ENCODE measurements at places on chromosomes 5 and 9.
A peak's percentile ranks its signal among the peaks of the same experiment; 100 is the strongest.

GRCh38 chr5:157721159-157721558, 10.1 kb upstream of the THG1L start:
- no peak for DNase-seq

- peak; percentile 11 for DNase-seq
Observed at GRCh38 chr9:13445103-13445500, 165.6 kb upstream of the MPDZ start.

DNA sequence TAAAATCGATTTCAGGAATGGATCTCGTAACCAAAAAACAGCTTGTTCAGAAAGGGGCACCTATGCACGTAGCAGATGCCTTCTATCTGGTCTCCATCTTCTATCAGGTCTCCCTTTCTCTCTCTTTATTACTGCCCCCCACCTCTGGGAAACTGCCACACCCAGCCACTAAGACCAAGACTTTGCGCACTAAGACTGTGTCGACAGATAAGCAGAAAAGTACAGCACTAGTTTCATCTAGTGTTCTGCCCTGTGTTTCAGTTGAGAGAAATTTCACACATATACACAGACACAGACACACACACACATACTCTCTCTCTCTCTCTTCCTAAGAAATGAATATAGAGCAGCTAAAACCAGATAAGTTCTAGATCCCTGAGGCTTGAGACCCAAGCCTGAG, 210.1 kb upstream of the MAP3K1 start:
- no peak for DNase-seq

DNA sequence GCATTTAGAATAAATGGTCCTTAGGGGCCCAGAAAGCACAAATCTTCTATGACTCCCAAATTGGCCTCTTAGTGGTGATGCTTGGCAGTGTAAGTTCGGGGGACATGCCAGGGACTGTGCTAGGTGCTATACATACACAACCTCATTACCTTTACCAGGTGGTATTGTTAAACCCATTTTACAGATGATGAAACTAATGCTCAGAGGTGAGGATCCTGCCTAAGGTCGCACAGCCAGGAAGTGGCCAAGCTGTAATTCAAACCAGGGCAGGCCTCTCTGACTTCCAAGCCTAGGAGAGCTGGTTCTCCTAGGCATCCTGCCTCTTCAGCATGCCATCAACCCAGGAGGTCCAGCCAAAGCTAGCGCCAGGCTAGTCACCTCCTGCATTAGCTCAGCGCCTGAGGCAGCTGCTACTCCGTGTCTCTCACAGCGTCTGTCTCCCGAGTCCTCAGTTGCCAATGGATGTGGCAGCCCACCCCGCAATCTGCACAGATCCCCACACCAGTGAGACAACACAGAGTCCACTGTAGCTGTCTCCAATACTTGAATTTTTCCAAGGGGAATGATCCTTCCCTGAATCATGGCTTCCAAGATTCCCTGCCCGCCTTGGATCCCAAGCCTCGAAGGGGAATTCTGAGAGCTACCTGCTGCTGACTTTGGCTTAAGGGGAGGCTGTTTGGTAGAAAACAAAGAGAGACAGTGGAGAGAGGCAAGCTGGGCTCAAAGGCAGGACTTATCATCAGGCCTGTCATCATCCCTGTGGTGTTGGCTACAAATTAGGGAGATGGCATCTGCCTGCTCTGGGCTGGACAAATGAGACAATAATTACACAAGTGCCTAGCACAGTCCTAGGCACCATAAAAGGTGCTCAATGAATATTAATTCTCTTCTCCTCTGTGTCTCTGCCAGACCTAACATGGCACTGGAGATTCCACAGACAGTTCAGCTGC, 52.6 kb downstream of the CRB2 start:
- no peak for DNase-seq

- no peak for DNase-seq
Observed at GRCh38 chr5:1321576-1321975, 23.3 kb downstream of the CLPTM1L start.

GRCh38 chr5:112886975-112887374, 25.9 kb downstream of the SRP19 start:
- DNase-seq, result no peak

DNA sequence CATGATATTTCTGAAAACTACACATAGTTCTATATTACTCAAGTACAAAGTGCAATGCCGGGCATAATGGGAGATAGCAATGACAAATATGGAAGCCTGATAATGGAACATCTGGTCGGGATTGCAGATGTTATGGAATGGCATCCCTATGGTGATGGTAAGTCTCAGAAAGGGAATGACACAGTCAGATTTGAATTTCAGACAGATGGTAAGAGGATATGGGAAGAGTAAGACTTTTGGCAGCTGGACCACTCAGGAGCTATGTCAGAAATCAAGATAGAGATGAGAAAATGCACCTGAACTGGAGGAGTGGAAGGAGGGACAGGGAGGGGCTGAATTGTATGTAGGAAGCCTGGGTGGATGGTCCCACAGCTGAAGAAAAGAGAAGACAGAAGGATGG, 200.0 kb downstream of the DTWD2 start:
- DNase-seq, result no peak

- no peak for DNase-seq
Observed at GRCh38 chr9:106929471-106930177, 66.7 kb downstream of the ZNF462 start.

DNA sequence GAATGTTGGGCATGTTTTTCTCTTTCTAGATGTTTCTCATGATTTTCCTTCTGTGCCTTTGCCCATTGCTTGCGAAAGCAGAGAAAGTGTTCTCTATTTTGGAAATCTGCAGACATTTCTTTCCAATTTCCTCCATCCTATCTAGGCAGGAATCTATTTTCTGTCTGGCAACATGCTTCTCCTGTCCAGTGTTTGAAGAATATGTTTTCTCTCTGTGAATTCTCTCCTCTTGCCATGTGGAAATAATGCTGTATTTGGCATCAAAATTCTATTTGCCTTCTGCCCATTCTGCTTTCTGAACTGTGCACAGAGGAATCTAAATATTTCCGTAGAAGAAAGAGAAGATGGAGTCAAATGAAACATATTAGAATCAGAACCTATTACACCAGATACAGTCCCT, 833.3 kb downstream of the CDH9 start:
- no peak for DNase-seq

DNA sequence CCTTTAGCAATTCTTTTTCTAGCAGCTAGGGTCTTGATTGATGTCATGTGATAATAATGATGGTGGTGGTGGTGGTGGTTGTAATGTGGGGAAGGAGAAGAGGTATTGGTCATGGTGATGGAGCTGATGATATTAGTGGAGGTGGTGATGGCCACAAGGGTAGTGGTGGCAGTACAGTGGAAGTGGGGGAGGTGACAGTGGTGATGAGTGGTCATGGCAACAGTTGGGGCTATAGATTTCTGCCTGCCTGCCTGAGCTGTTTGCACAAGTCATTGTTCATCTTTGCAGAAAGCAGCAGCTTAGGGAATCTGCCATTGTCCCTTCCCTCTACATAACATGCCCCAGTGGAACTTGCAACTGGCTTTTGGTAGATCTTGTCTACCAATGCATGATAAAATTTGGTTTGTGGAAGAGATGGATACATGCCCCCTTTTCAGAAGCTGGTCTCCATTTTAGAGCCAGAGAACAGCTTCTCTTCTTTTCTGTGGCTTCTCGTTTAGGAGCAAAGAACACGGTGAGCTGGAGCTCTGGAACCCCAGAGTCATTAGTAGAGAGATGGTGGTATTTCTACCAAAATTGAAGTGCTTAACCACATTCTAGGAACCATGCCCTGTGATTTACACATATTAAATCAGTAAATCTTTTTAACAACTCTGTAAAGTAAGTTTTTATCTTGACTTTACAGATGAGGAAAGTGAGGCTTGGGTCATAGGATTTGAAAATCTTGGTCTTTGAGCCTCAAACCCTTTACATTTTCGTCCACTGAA, 100.3 kb downstream of the AOPEP start:
- no peak for DNase-seq

DNA sequence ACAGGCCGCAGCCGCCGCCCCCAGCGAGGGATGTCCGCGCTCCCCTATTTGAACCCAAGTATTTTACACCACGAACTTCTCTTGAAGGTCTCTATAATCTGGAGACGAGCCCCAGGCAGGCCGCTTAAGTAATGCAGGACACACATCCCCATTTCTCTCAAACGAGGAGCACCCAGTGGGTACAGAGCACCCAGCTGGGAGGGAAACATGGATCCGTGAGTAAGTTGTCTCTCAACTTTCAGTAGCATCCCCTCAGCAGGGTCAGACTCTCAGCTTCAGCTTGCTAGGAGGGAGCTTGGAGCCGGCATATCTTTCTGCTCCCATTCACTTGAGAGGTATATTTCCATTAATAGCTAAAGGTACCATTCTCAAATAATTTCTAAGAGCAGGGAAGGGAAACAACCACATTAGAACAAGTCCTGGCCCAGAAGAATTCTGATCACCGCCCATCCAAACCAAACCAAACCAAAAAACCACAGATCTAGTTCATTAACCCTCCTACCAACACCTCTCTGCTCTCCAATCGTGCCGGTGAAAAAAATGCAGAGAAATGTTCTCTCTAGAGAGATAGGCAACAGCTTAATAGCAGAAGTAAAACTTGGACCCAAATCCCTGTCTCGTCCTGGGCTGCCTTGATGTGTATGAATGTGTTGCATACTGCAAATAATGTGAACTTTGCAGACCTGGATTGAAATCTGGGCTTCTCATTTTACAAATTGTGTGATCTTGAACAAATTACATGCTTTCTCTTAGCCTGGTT, 910 bp downstream of the TDRD7 start:
- DNase-seq, result no peak

GRCh38 chr9:134065612-134066419, 2.0 kb downstream of the BRD3 start:
- DNase-seq, result peak; percentile 31

DNA sequence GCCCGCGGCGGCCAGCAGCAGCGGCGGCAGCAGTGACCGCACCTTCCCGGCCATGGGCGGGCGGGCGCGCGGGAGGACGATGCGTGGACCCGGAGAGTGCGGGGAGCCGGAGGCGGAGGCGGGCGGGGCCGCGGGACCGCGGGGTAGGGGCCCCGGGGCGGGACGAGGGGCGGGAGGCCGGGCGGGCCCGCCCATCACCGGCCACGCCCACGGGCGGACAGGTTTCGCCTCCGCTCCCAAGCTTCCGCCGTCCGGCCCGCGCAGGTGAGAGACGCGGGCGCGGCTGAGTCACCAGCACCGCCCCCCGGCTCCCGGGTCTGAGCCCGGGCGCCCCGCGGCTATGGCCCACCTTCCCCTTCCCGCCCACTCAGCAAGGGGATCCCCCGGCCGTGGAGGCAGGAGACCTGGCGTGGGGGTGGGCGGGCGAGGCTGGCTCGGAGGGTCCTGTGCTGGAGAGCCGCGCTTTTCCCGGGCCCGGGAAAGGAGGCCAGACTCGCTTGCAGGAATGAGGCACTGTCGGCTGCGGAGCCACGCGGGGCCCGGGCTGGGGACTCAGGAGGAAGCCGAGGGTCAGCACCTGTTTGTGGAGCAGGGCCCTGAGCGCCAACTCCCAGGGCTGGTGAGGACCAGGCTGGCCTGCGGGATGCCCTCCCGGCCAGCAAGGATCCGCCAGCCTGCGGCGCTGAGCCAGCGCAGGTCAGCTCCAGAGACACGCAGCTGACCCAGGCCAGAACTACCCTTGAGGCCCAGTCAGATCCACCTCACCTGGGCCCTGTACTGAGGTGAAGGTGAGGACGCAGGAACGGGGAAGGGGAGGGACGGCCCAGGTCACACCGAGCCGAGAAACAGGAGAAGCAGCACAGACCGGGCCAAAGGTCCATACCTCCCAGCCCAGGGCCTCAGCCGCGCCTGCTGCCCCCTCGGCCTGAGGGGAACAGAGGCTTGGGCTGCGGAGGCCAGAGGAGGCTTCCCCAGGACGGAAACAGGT, at the start of gene ENTPD2:
Gene ENTPD2, minus strand, starts transcription at position 118 of the 988 bp plus-strand sequence. Its CDS starts 64 bp downstream, at position 54.
- DNase-seq, result no peak

GRCh38 chr5:150361301-150361700, 3.8 kb downstream of the TCOF1 start:
- DNase-seq, result no peak

GRCh38 chr5:2194236-2194555, 311.5 kb upstream of the IRX4 start:
- no peak for DNase-seq

DNA sequence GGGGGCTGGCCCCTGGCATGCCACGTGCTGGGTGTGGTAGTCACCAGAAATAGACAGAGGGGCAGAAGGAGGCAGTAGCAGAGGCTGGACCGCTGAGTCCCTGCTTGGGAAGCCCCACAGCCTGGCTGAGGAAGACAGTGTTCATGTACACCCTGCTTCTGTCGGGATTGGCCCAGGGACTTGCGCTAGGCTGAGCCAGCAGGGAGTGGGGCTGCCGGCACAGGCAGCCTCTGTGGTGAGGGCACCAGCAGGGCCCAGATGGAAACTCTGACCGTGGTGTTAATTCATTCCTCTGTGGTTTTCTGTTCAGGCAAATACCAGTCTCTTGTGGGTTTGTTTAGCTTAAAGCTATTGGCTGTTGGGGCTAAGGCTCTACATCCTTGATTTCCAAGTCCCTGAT, 108.6 kb upstream of the RAD23B start:
- peak; percentile 36 for DNase-seq

DNA sequence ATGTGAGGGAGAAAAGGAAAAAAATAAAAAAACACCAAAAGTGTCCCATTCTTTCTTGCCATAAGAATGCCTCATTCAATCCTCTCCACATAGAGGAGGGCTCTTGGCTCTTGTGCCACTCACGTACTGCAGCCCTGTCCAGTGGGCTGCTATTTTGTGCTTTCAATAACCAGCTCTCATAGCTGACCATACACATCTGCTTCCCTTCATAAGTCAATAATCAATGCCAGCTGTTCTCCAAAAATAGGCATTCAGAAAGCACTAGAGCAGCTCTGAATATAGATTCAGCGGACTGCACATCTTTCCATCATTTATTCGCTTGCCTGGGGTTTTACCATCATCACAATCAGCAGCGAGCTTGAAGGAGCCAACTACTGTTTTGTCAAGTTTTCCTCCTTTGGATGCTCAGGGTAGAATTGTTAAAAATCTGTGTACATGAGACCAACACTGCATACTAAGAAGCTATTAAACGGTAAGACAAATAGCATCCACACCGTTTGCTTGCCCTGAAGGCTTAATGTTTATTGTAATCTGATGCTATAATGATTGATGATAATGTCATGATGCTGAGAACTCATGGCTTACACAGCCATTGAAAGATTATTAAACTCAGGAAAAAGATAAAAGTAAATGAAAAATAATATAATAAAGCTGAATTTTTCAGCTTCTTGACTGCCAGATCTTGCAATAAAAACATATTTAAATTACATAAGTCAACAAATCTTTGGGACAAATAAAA, 80.0 kb downstream of the OXCT1 start:
- no peak for DNase-seq

DNA sequence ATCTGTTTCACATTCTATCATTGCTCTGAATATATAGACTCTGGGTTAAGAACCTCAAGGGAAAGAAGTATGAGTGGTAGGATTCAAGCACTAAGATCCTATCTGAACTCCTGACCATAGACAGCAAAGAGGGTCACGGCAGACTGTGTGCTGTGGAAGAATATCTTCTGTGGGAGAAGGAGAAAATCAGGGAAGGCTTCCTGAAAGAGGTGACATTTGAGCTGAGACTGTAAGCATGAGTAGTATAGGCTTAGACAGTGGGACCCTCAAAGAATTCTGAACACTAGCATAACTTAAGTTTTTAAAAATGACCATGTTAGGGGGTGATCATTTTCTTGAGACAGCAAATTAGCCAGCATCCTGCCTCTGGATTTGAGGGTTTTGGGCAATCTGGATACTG, 3.9 kb downstream of the FRRS1L start:
- no peak for DNase-seq
